ENCODE measurements at places on chromosomes 5 and 9.

DNA sequence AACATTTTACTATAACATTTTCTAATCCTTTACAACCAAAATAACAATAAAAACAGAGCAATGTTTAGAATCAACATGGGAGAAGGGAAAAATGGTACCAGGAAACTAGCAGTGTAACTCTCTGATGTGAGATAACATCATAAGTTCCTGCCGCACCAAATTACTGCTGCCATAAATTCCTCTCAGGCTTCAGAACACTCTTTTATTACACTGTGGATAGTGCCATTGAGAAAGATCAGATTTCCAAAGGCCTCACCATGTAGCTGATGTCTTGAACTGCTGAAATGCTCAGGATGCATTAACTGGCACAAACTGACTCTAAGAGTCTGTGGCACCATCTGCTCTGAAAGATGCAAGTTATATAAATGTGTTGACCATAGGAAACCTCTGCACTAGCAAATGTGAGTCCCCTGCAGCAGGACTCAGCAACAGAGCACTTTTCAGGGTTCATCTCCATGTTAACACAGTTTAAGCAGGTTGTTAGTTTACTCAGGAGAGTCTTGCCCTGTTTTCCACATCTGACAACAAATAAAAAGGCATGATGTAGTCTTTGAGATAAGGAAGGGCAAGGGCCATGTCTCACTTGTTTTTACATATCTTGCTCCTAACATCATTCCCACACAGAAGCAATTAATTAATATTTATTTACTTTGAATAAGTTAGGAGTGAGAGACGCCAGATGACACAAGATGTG, 218.1 kb downstream of the CETN3 start:
- no peak for DNase-seq

DNA sequence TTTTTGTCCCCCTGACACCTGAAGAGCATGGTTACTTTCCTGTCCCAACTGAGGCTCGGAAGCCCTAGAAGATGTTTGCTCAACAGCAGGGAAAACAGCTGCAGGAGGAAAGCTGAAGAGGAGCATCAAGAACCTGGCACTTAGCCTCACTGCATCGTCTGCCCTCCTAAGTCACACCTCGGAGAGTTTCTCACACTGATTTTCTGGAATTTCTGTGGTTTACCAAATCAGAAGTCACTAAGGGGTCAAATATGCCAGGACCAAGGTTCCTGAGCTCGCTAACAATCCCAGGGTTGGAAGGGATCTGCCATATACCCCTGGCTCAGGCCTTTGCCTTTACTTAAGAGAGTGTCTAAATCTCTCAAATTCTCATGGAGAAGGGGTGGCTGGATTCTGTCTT, 5.3 kb downstream of the IL12B start:
- DNase-seq: no peak

DNA sequence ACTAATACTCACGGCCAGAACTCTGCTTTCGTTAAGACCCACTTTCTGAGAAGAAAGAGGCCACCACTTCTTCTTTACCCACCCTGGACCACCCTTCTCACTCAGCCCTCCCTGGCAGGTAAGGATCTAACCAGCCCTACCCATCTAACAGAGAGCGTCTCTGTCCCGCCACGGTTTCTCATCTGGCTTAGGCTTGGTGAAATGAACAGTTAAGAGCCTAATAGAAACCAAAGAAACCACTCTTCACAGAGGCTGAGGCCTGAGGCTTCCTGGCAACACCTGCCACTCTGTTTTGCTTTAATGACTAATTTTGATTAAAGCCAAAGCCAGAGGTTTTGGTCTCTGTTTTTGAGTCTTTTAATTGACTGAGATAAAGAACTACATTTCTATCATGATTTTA, 354.1 kb upstream of the SLC30A5 start:
- no peak for DNase-seq

- peak; percentile 96 for DNase-seq
Measured at GRCh38 chr5:168779333-168779732, 200.2 kb upstream of the PANK3 start.

DNA sequence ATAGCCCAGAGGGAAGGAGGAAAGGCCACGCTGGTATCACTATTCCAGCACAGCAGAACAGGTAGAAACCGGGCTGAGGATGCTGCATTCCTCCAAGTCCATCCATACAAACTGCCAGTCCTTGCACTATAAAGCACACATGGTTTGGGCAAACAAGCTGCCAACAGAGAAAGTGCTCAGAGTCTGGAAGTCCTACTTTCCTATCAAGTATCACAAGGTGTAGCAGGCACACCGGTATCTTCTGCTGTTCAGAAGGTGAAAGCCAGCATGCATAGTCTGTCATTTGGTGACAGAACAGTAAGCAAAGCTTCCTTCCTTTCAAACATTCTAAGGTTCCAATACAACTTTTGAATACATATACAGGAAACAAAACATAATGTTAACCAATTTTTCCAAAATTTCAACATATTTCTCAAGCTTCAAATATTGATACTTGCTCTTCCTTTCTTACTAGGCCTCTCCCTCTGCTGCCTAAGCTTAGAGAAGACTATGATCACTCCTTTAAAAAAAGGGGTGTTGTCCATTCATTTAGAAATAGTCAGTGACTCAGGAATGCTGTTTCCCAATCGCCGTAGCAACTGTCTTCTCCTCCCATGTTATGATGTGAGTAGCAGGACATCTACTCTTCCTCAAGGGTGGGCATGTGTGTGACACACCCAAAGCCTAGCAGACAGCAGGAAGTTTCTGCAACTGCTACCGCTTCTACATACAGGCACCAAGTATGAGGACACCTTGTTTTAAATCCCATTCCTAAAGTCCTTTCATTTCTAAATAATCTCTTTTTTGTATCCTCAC, 14.7 kb downstream of the DIAPH1 start:
- DNase-seq: no peak

- no peak for DNase-seq
Measured at GRCh38 chr5:81393783-81394718, at the start of gene ACOT12. Gene ACOT12 (minus strand): TSS chr5:81394134. CDS start chr5:81394114, 20 bp downstream.

- DNase-seq: no peak
Measured at GRCh38 chr5:72179028-72179815, 71.9 kb downstream of the MAP1B start.

DNA sequence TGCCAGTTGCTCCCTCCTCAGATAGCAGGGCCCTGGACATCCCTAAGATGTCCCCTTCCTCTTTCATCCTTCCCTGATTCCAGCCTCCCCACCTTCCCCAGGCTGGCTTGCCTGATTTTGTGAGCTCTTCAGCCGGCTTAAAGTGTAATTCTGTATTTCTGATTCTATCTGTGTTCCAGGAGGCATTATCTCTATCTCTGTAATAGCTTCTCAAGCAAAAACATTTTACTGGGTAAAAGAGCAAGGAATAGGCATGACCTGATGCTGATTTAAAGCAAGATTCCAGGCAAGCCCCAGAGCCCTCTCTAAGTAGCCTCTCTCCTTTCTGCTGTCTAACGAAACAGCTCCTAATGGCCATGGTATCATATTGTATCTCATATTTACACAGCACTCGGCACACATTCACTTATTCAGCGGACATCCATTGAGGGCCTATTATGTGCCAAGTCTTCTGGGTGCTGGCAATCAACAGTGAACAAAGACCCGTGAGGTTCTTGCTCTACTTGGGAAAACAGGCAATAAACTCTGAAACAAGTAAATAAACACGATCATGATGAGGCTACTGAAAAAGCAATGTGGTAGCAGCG, 100.9 kb upstream of the MSX2 start:
- DNase-seq: no peak

DNA sequence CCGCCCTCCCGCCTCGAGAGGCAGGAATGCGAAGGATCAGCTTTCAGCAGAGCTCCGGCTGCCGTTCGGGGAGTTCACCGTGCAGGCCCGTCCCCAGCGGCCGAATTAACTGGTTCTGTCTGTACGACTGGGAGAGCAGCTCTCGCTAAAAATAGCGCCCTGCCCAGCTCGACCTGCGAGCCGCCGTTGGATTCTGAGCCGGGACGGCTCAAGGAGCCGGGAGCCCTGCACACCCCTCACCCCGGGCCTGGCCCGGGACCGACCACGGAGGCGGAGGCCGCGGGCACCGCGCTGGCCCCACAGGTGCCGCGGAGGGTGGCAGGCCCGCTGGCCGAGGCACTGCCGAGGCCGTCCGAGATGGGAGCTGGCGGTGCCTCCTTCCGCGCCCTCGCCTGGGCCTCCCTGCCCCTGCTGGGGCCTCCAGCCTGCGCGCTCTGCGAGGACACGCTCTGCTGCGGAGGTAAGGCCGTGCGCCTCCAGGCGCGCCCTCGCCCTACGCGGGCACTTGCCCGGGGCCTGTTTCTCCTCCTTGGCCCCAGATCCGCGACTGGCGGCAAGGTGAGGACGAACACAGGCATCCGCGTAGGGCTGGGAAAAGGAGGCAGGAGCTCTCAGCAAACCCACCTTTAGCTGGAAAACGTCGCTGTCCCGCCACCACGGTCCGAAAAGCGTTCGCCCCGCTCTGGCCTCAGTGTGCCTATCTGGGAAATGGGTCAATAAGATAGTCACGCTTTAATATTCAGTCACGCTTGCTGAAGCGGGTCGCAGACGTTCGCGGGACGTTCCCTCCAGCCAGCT, 53.1 kb upstream of the DAB2IP start:
- no peak for DNase-seq

- no peak for DNase-seq
Measured at GRCh38 chr9:93532141-93532540, 44.2 kb upstream of the PHF2 start.

DNA sequence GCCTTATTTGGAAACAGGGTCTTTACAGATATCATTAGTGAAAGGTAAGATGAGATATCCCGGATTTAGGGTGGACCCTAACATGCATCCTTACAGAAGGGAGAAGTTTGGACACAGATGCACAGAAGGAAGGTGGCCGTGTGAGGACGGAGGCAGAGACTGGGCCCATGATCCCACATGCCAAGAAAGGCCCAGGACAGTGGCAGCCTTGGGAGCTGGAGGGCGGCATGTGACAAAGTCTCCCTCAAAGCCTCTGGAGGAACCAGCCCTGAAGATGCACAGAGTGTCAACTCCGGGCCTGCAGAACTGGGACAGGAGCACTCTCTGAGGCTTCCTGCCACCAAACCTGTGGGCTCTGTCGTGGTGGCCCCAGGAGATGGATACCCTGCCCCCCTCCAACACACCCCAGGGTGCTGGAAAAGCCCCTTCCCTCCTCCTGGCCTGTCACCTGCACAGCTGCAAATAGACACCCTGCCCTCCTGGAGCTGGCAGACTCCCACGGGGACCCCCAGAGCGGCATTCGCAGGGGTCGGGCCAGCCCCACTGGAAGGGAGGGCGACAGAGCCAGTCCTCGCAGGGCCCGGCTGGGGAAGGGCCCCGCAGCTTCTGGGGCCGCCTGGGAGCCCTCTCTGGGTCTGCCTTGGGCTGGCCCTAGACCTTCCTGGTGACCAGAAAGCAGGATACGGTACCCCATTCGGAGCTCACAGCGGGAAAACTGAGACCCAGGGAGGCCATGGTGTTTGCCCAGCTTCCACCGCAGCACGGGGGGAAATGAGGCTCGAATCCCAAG, 7.9 kb downstream of the NACC2 start:
- no peak for DNase-seq

- no peak for DNase-seq
Measured at GRCh38 chr5:173829826-173830225, 58.3 kb upstream of the CPEB4 start.

- no peak for DNase-seq
Measured at GRCh38 chr9:68841276-68842052, 136.4 kb downstream of the PIP5K1B start.

- peak; percentile 98 for DNase-seq
Measured at GRCh38 chr9:89661956-89662717, 57.3 kb downstream of the GADD45G start.

- no peak for DNase-seq
Measured at GRCh38 chr5:54259090-54259489, 51.3 kb downstream of the ARL15 start.

DNA sequence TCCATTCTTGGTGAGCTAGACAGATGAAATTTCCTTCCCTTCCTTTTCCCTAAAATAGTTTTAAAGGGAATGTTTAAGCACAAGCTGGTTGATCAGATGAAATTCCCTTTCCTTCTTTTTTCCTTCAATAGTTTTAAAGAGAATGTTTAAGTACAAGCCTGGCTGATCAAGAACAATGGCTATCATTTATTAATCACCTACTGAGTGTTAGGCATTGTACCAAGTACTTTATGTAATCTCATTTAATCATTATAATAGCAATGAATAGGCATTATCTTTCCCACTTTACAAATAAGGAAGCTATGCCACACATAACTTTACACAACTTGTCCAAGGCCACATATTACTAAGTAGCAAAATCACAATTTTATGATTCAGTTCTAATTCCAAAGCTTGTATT, 152.0 kb upstream of the ACOT12 start:
- DNase-seq: no peak

GRCh38 chr9:33498387-33498786, 24.7 kb upstream of the NOL6 start:
- no peak for DNase-seq

DNA sequence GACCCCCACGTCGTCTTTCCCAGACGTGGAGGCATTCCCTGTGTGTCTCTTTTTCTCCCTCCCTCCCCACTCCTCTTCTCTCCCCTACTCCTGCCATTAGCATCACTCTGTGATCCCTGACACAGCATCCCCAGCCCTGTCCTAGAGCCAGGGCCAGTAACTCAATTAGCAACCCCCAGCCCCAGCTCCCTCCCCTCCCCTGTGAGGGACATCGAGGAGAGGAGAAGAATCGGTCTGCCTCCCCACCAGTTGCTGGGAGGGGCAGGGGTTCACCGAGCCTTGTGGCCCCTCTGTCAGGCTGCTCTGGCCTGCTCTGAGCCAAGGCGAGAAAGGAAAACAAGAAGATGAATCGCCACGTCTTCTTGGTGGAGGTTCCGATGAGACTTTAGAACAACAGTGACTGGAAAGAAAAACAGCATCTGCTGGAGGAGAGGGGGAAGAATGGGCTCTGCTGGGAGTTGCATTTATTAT, 123.1 kb downstream of the PAPPA start:
- DNase-seq: no peak

GRCh38 chr9:95641586-95641985, 124.8 kb upstream of the PTCH1 start:
- no peak for DNase-seq

DNA sequence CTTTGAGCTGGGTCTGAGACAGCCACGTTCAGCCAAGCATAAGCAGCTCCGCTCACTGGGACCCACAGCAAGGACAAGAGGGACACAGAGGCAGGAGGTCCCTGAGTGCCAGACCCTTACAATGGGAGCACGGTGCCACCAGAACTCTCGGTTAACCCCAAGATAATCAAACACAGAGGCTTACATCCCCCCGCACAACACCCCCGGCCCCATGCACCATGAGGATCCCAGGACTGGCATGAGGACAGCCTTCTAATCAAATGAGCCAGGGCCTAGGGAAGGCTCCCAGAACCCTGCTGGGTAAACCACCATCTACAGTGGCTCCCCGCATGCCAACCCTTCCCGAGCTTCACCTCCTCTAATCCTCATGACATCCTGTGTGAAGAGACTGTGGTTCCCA, 7.4 kb downstream of the GFPT2 start:
- DNase-seq: no peak

- no peak for DNase-seq
Measured at GRCh38 chr9:125475385-125475784, 213.8 kb downstream of the GAPVD1 start.
